Gastrocnemius medialis (tissue), 4 donors: ENCODE measurements at places on chromosomes 16 and 17.

DNA sequence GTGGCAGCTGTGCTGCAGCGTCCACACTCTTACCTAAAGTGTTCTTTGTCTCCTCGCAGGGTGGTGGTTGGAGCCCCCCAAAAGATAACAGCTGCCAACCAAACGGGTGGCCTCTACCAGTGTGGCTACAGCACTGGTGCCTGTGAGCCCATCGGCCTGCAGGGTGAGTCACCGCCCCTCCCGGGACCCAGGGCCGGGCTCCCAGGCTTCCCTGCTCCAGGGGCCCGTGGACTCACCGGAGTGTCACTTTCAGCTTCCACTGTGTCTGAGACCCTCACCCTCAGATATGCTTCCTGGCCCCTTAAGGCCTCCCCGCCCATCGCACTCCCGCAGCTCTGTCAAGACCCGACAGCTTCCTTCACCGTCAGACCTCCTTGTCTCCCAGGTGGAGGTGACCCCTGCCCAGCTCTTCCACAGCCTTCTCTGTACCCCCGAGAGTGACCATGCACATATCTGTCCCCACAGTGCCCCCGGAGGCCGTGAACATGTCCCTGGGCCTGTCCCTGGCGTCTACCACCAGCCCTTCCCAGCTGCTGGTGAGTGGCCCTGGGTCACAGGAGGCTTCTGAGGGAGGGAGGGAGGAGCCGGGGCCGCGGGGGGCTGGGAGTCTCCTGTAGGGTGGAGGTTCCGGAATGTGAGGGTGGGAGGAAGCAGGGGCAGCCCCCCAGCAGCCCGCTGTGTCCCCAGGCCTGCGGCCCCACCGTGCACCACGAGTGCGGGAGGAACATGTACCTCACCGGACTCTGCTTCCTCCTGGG lies 1.8 kb downstream of the ITGAX start:
- no peak for DNase-seq

DNA sequence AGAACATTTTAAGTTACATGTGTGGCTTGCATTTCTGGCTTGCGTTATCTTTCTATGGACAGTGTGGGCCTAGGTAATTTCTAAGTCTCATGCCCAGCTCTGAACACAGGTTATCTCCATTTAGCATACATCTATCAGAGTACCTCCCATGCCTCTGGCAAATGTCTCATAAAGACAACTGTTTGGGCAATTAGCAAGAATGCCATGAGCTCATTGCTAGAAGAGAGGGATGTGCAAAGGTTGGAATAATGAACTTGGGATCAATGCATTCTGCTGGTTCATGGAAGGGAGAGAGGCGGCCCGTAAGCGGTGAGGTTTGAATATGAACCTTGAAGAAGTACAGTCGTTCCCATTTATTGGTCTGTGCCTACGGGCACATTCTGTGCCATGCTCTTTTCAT lies 14.4 kb downstream of the SYT17 start:
- no peak for DNase-seq

GRCh38 chr16:450785-451512 lies 25.5 kb downstream of the RAB11FIP3 start:
- DNase-seq, result no peak

GRCh38 chr16:23836078-23836403 lies 258 bp downstream of the PRKCB start:
- no peak for DNase-seq
